Stimulated activated CD8-positive, alpha-beta memory T cell treated with anti-CD3 and anti-CD28 coated beads, Interleukin-4, amount 100 ng/mL, for 48 hours (primary cell): ENCODE measurements at places on chromosomes 5 and 9.

DNA sequence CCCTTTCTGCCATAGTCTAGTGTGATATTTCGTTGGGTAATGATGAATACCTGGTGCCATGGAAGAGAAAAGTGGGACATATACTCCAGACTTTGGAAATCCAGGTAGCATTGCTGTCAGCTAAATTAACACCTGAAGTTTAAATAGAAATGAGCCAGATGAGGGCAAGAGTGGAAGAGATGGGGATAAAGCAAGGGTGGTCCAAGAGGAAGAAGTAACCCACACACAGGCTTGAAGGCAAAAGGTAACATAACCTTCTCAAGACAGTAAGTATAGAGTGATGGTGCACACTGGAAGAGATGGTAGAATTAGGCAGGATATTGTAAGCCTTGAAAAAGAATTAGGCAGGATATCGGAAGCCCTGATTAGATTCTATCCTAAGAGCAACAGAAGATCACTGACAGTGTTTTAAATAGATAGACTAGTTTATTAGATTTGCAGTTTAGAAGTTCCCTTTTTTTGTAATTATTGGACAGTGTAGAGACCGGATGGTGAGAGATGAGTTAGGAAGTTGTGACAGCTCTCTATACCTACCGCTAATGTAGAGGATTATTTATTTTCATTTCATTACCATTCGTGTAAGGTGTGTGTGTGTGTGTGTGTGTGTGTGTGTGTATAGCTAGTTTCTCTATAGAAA lies 16.8 kb downstream of the ANXA1 start:
- DNase-seq: no peak

DNA sequence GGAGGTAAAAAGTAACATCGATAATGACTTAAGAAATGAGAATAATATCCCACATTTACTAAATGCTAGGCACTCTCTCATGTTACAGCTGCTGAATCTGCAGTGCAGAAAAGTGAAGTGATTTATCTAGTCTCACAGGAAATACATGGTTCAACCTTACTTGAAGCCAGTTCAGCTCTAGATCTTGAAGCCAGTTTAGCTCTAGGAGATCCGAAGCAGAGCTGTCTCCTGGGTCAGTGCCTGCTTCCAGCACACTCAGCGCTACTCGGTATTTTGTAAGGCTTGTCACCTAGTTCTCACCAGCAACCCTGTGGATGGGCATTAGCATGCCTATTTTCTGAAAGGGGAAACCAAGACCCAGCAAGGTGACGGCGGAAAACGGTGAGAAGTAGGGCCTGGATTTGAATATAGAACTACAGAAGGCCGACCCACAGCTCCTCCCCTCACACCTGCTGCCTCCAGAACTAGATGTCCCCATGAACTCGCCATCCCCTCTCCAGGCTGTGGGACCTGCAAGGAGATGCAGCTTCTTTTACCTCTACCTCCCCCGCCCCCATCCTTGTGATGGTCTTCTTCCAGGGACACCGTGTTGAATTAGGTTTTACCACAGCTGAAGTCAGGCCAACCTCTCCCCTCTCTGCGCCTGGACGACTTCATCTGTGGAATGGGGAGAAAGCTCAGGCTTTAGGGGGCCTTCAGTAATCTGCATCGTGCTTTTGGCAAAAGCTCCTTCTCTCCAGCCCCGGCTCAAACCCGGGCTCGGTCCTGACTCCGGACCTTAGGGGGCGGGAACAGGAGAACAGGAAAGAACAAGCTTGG lies 4.4 kb upstream of the MSX2 start:
- DNase-seq: no peak

DNA sequence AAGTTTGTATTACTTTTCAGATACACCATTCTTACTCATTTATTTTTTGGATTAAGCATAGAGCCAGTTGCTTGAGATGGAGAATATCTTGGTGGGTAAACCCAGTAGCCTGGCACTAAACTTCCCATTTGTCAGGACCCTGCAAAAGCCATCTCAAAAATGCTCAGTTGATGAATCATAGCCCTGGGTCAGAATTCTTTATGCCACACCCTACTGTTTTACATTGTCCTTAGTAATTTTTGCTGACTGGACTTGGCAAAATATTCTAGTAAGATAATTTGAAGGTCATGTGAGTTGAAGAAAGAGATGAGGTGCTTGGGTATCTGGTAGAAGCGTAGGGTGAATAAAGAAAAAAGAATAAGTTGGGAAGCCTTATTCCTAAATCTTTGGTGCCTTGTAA lies 50.7 kb downstream of the C7 start:
- DNase-seq: no peak

- DNase-seq: no peak
Measured at GRCh38 chr5:95919658-95920057, 42.0 kb downstream of the ELL2 start.

DNA sequence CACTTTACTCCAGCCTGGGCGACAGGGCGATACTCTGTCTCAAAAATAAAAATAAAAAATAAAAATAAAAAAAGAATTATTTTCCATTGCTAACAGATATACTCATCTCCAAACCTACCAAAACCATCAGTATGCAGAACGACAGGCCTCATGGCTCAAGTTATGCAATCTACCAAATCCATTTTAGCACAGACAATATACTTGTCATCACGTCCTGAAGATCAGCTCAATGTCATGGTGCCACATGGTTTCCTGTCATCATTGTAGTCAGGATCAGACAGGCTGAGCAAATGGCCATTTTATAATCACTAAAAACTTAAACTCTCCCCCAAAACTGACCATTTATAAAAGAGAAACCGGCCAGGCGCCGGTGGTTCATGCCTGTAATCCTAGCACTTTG lies 69.1 kb downstream of the HABP4 start:
- no peak for DNase-seq

DNA sequence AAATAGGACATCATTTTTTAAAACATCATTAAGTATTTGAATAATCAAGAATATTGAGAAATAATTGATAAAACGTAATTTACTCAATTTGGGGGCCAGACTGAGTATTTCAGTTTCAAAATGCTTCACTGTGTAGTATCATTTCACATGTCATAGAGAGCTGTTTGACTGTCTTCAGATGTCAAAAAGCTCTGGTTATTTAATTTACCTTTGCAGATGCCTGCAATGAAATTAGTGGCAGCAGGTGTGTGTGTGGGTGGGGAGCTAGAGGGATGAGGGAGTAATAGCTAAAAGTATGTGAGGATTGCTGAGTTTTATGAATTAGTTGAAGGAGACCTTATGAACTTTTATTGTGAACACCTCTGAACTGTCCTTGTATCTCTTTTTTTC lies 567.2 kb upstream of the MEF2C start:
- DNase-seq: no peak

DNA sequence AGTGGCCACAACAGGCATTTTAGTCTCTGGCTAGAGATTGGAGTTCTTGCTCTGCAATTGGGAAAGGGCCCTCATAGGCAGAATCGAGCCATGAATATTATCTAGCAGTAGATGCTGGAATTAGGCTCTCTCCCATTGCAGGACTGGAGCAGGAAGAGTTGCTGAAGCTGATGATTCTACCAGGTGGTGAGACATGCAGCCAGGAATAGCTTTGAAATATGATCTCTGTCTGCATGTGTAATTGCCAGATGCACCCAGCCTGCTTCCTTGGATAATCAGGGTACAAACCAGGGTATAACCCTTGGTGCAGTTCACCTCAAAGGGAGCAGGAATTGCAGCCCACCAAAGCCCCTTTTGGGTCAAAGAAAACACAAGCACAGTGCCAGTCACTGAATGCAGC lies 211.4 kb upstream of the FTMT start:
- DNase-seq: no peak

DNA sequence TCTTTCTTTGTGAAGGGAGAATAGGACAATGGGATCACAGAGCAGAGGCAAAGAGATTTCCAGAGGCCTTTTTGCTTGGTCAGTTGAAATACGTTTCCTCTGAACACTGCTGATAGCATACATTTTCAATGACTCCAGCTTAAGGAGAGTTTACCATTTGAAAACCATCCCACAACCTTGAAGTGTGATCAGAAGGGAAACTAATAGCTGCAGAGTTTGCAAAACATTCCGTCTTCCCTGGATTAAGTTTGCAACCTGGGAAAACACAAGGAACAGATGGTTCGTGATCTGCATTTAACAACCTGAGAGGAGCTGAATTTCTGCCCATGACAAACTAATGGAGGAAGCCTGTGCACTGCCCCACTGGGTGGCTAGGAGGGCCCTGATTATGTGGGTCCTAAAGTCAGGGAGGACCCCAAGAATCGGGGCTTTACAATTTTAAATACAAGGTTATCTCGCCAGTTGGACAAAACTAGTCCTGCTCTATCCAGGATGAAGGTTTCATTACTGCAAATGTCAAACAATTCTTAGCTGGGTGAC lies 35.6 kb downstream of the MTX3 start:
- DNase-seq: no peak

DNA sequence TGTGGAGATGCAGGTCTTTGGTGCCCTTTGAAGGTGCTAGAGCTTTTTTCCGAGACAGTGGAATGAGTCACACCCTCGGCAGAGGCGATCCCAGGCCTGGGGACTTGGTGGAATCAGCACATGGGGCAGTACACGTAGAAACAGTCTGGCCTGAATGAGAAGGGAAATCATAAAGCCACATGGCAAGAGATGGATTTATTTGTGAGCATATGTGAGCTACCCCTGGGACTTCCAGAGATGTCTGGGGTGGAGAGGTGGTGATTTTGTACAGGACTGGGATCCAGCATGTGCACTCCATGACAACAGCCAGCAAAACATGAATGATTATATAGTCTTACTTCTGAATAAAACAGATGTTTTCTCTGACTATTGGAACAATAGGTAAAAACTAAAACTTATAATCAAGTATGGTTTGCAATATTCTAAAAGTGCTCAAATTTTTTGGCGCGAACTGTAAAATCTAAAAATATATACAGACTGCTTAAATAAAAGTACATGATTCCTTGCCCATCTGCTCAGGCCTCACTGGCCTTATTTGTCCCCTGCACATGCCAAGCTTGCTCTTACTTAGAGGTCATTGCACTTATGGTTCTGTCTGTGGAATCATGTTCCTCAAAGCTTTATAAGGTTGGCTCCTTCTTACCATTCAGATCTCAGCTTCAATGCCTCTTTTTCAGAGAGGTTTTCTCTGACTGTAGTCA lies 54.7 kb upstream of the SMARCA2 start:
- DNase-seq: no peak

- DNase-seq: no peak
Measured at GRCh38 chr9:86557063-86557766, 203.0 kb upstream of the TUT7 start.

GRCh38 chr5:53923961-53924360 lies 363.5 kb downstream of the NDUFS4 start:
- DNase-seq: no peak
